CD4-positive, alpha-beta T cell treated with Interleukin-15 for 4 hours (primary cell): ENCODE measurements at places on chromosomes 3 and 15.

DNA sequence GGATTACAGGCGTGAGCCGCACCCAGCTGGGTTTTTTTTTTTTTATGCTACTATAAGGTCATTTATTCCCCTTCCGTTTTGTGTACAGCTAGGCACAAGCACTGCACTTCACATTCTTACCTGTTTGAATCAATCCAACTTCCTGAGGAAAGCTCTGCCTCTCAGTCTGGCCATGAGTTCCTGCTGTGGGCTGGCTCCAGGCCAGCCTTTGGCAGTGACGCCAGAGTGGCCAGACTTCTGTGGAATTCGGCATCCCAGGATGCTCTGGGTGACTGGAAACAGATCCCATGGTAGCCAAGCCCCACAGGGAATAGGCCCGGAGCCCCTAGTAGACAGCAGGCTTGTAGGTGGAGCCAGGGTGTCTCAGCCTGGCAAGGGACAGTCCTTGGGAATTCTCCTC lies 21.5 kb upstream of the TIMP4 start:
- no peak for DNase-seq

GRCh38 chr3:134380249-134380648 lies 6.0 kb upstream of the AMOTL2 start:
- no peak for DNase-seq

- no peak for DNase-seq
Measured at GRCh38 chr3:16417945-16418739, 95.4 kb downstream of the RFTN1 start.

DNA sequence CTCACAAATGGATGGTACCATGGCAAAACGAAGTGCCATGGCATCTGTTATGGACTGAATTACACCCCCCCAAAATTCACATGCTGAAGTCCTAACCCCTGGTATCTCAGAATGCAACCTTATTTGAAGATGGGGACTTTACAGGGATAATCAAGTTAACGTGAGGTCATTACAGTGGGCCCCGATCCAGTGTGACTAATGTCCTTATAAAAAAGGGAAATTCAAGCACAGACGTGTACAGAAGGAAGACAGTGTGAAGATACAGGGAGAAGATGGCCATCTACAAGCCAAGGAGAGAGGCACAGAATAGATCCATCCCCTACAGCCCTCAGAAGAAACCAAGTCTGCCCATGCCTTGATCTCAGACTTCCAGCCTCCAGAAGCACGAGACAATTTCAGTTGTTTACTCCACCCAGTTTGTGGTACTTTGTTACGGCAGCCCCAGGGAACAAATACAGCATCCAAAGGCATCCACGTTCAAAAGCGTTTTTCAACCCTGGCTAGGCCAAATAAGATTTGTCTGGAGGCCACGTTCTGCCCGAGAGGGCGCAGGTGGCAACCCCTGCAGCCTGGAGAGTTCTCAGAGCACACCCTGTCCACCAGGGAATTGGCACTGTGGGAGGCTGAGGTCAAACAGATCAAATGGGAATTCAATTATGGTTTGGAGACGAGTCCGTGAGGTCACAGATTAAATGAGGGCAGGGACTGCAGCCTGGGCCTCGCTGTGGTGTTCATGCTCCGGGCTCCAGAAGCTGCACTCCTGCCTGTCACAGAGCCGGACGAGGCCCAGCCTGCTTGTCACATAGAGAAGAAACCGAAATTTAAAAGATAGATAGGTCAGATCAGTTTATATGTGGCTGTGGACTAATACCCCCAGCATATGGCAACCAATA lies 494.8 kb downstream of the SHQ1 start:
- no peak for DNase-seq

DNA sequence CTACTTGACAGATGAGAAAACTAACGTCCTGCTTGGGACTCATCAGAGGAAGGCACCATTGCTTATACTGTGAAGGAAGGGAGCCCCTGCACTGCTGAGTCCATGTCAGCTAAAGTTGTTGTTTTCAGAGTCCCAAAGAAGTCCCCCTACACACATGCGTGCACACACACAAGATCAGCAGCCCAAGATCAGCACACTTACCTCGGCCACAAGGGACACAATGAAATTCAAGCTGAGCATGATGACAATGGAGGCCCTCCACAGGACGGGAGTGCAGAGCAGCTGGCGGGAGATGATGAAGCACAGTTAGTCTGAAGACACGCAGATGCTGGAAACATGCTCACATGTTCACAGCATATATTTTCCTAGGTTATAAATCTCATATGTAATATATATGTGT lies 28.6 kb upstream of the ATP13A5 start:
- no peak for DNase-seq

DNA sequence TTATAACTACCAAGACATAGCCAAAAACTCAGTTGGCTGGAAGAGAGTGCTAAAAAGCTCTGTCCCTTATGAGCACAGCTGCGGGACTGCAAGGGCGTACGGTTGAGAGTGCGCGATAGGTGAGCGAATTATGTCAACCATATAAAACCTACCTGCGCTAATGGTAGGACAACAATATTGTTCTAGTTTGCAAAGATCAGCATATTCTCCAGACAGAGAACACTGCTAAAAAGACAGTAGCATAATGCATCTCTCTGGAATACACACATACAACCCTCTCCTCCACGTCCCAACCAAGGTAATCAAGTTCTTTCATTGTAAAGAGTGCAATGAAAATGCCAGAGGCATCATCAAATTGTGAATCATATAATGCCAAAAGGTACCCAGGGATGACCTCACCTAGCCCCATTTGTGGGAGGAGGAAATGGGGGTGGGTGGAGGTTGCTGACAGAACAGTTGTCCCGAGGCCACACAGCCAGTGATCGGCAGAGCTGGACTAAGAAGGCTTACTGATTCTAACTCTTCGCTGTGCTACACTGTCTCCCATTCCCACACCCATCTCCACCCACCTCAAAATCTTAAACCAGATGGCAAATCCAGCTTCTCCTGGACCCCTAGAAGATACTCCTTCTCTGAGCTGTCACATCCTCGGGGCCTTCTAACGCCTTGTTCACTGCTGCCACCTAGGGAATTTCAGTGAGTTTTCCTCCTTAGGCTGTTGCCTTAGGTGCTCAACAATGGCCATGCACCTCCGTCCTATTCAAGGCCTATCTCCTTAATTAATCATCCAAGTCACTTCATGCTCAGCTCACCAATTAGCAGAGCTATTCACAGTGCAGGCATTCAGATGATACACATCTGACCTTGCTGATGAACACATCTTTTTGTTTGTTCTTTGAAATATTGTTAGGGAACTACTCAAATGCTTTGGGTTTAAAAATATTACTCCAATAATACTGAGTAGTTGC lies 60.7 kb downstream of the RPL22L1 start:
- DNase-seq = peak; percentile 4

GRCh38 chr3:87311309-87311708 lies 34.9 kb upstream of the POU1F1 start:
- DNase-seq = no peak

GRCh38 chr3:127217596-127218453 lies 24.9 kb downstream of the PRR23E start:
- no peak for DNase-seq

GRCh38 chr3:186810336-186810996 lies 4.2 kb upstream of the RFC4 start:
- no peak for DNase-seq

DNA sequence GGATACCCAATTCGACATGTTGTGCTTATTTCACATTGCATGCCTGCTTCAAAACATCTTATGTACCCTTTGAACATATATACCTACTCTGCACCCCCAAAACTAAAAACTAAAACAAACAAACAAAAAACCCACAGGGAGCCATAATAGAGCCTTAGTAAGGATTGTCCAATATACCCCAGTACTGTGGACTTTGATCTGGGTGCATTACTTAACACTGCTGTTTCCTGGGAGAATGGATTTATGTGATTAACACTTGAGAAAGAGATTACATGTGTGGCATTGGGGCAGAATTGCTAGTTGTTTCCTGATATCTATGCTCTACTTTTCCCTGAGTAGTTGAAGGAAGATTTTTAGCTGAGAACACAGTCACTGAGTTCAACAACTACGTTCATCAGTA lies 583.4 kb upstream of the ROBO1 start:
- no peak for DNase-seq

DNA sequence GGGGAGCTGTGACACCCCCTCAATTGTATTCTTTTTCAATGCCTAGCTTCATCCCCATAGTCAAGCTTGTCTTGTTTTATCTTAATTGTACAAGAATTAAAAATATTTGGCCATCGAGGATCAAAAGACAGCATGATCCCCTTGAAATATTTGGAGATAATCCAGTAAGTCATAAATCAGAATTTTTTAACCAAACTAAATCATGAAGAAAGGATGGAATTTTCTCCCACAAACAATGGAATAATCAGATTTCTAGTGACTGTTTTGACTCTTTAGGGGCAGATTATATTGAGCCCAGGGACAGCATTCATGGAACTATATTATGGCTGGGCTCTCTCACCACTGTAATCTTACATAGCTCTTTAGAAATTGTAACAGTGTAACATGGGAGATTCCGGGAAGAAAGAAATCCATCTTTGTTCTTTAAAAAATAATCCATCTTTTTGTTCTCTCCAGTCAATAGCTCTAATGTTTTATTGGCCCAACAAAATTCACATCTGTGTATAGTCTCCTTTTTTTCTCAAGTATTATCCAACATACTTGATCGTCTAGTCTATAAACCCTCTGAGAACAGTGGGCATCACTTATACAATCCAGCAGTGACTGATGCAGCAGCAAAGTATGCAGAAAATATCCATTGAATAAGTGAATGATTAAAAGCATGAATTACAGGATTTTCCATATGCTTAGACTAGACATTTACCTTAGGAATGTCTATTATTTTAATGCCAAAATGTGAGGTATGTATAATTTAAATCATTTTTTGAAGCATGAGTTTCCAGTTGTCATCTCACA lies 277.0 kb upstream of the PLSCR5 start:
- DNase-seq = no peak

DNA sequence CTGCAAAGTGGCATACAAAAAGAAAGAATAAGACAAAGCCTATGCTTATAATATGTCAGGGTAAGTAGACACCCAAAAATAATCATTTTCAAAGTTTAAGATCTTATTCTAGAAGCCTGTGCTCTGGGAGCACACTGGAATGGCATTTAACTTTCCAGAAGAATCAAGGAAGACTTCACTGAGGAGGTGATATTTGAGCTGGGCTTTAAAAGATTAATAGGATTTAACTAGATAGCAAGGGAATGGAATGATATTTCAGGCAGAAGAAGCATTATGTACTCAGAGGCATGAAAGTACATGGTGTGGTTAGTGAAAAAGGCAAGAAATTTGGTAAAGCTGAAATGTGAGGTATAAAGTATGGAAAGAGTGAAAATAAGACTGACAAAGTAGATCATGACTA lies 106.8 kb downstream of the ZBTB20 start:
- DNase-seq = no peak

- DNase-seq = no peak
Measured at GRCh38 chr3:134955874-134956273, 160.8 kb downstream of the EPHB1 start.

GRCh38 chr15:100966997-100967396 lies 47.8 kb downstream of the LRRK1 start:
- no peak for DNase-seq

DNA sequence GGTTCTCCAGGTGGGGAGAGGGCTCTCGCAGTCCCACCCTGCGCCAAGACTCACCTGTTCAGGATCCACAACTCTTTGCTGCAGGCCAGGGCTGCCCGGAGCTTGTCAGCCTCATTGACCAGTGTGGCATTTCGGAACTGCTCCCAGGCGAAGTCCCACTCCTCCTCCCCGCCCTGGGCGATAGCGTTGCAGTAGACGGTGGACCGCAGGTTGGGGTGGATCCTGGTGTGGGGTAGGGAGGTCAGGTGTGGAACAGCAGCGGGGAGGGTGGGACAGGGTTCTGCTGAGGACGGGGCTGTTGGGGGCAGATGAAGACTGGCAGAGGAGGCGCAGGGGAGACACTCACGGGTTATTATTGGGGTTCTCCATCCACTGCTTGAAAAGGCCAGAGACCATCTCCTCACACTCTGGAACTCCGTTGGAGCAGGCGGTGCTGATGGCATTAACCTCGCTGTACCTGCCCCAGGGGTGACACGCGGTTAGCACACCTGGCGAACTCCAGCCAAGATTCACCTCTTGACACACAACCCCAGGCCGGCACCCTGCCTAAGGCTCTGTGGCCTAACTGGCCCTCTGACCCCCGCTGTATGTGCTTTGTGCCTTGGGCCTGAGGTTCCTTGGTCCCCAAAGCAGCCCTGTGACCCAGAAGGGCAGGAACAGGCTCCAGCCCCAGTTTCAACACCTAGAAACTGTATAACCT lies 16.1 kb downstream of the MESP2 start:
- no peak for DNase-seq

- DNase-seq = peak; percentile 70
Measured at GRCh38 chr3:187165144-187165543, 25.8 kb upstream of the RPL39L start.

DNA sequence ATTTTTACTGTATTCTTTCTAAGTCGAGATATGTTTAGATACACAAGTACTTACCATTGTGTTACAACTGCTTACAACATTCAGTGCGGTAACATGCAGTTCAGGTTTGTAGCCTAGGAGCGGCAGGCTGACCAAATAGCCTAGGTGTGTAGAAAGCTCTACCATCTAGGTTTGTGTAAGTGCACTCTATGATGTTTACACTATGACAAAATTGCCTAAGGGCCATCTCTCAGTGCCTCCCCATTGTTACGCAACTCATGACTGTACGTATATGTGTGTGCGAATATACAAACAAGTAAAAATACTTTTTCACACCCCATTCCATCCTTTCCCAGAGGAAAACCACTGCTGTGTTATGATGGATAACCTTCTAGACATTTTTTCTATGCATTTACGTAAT lies 44.3 kb downstream of the PXYLP1 start:
- no peak for DNase-seq

- no peak for DNase-seq
Measured at GRCh38 chr3:45261333-45262110, 35.4 kb upstream of the TMEM158 start.

GRCh38 chr3:54527953-54528352 lies 399.9 kb downstream of the LRTM1 start:
- DNase-seq = no peak

GRCh38 chr3:10682692-10683091 lies 133.3 kb upstream of the SLC6A11 start:
- DNase-seq = no peak

GRCh38 chr3:62817678-62818077 lies 57.5 kb downstream of the CADPS start:
- no peak for DNase-seq

GRCh38 chr3:148742118-148742517 lies 44.4 kb downstream of the AGTR1 start:
- DNase-seq = no peak

- no peak for DNase-seq
Measured at GRCh38 chr15:35349916-35350315, 196.0 kb downstream of the DPH6 start.

GRCh38 chr3:116896116-116896515 lies 186.5 kb downstream of the TUSC7 start:
- DNase-seq = no peak

GRCh38 chr15:47885920-47886319 lies 168.6 kb downstream of the SEMA6D start:
- DNase-seq = no peak
